Osteoblast (primary cell): ENCODE measurements at places on chromosomes 4 and X.

DNA sequence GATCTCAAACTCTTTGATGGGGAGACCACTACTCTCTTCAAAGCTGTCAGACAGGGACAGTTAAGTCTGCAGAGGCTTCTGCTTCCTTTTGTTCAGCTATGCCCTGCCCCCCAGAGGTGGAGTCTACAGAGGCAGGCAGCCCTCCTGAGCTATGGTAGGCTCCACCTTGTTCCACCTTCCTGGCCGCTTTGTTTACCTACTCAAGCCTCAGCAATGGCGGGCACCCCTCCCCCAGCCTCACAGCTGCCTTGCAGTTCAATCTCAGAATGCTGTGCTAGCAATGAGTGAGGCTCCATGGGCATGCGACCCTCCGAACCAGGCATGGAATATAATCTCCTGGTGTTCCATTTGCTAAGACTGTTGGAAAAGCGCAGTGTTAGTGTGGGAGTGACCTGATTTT lies 42.1 kb upstream of the UGT2B10 start:
- H3K36me3 ChIP-seq = no peaks in the 10 kb centered on the region
- DNase-seq = no peak
- no peak overlapping the region for H3K4me3 ChIP-seq
- no peaks in the 10 kb centered on the region for H3K4me1 ChIP-seq

- no peaks in the 10 kb centered on the region for H3K27me3 ChIP-seq
- DNase-seq = no peak
These were observed 139.4 kb downstream of the ZAR1 start for GRCh38 chr4:48629458-48629857.

- no peak overlapping the region for H3K27ac ChIP-seq
- no peaks in the 10 kb centered on the region for H3K4me1 ChIP-seq
- H3K36me3 ChIP-seq = no peaks in the 10 kb centered on the region
- DNase-seq = no peak
- no peak overlapping the region for H3K4me3 ChIP-seq
These were observed 66.4 kb downstream of the TMEM154 start for GRCh38 chr4:152613351-152613750.

- no peaks in the 10 kb centered on the region for H3K27me3 ChIP-seq
- no peak overlapping the region for H3K4me3 ChIP-seq
- H3K27ac ChIP-seq = no peak overlapping the region
- no peaks in the 10 kb centered on the region for H3K36me3 ChIP-seq
- H3K4me1 ChIP-seq = no peaks in the 10 kb centered on the region
These were observed 21.9 kb upstream of the P2RY8 start for GRCh38 chrX:1558761-1559468.

GRCh38 chr4:8594097-8595038 lies 1.8 kb downstream of the CPZ start:
- DNase-seq = peak; percentile 99
- no peaks in the 10 kb centered on the region for H3K36me3 ChIP-seq
- no peak overlapping the region for H3K27ac ChIP-seq
- peaks cover 34% of the 10 kb centered on the region for H3K27me3 ChIP-seq
- H3K4me3 ChIP-seq = peak overlapping the region; percentile 77

- no peak overlapping the region for H3K27ac ChIP-seq
- peaks cover 3% of the 10 kb centered on the region for H3K4me1 ChIP-seq
- no peaks in the 10 kb centered on the region for H3K36me3 ChIP-seq
- no peak overlapping the region for H3K4me3 ChIP-seq
- no peaks in the 10 kb centered on the region for H3K27me3 ChIP-seq
These were observed 8.5 kb upstream of the KLHL34 start for GRCh38 chrX:21666679-21667078.

DNA sequence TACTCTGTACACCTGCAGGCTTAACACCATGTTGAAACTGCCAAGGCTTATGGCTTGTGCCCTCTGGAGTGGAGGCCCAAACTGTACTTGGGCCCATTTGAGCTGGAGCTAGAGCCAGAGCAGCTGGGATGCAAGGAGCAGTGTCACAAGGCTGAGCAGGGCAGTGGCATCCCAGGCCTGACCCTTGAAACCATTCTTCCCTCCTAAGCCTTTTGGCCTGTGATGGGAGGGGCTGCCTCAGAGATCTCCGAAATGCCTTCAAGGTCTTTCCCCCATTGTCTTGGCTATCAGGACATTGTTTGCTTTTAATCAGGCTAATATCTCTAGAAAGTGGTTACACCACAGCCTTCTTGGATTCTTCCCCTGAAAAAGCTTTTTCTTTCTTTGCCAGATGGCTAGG lies 10.9 kb upstream of the PNMA5 start:
- H3K4me1 ChIP-seq = no peaks in the 10 kb centered on the region
- no peak overlapping the region for H3K27ac ChIP-seq

DNA sequence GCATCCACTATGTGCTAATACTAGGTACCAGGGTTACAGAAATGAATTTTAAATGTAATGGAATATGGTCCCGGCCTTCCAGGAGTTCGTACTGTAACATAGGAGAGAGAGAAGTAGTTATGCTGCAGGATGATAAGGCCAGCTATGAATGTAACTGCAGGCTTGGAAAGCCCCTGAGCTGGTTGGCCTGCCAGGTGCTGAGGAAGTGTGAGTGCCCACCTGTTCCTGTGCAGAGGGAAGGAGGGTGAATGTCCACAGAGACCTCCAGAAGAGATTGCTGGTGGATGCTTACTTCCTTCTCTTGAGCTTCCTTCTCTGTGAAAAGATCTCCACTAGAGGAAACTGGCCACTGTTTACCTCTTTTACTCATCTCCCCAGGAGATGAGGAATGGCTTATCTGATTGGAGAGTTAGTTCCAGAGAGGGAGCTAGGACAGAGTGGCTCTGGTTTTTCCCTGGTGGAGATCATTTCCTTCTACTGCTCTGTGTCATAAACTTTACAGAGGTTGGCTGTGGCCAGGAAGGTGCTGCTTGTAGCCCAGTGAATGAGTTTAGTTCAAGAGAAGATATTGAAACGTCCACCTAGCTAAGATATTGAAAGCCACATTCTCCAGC lies 114.0 kb upstream of the LNX1 start:
- H3K27me3 ChIP-seq = no peaks in the 10 kb centered on the region
- no peak overlapping the region for H3K4me3 ChIP-seq
- no peak overlapping the region for H3K27ac ChIP-seq
- no peak for DNase-seq
- peaks cover 32% of the 10 kb centered on the region for H3K4me1 ChIP-seq

GRCh38 chr4:84417997-84418709 lies 80.9 kb downstream of the NKX6-1 start:
- H3K4me3 ChIP-seq = no peak overlapping the region
- peak; percentile 35 for DNase-seq
- no peaks in the 10 kb centered on the region for H3K36me3 ChIP-seq
- no peaks in the 10 kb centered on the region for H3K4me1 ChIP-seq
- H3K27ac ChIP-seq = no peak overlapping the region

DNA sequence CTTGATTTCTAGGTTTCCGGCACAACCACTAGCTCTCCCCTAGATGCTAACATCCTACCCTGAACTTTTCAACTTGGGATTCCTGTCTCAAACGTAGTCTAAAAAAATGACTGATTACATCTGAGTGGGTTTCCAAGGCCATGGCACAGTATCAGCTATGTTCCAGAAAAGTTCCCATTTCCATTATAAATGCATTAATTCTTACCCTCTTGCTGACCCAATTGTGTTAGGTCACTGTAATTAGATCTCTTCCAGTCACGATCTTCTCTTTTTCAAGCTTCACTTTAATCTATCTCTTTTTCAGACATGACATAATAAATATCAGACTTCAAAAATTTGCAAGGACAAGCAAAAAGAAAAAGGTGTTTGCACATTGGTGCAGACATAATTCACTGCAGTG lies 50.6 kb upstream of the PDE5A start:
- H3K27me3 ChIP-seq = no peaks in the 10 kb centered on the region
- no peak overlapping the region for H3K4me3 ChIP-seq
- H3K36me3 ChIP-seq = no peaks in the 10 kb centered on the region
- peaks cover 28% of the 10 kb centered on the region for H3K4me1 ChIP-seq

DNA sequence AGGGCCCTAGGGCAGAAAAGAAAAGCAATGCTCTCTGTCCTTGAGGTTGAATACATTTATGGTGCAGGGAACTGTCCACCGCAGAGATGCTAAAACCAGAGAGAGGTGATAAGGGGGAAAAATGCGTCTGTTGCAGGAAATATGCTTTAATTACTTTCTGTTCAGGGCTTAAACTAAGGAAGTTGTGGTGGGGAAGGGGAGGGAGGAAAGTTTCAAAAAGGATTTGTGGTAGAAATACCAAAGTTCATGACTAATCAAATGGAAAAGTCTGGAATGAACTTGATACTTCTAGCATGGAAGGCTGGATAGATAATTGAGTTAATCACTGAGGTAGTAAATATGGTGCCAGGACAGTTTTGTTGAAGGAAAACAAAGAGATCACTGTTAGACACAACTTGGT lies 99.0 kb downstream of the ASB9 start:
- no peaks in the 10 kb centered on the region for H3K27me3 ChIP-seq
- H3K4me3 ChIP-seq = no peak overlapping the region
- H3K36me3 ChIP-seq = no peaks in the 10 kb centered on the region
- no peaks in the 10 kb centered on the region for H3K4me1 ChIP-seq
- DNase-seq = no peak
- H3K27ac ChIP-seq = no peak overlapping the region

DNA sequence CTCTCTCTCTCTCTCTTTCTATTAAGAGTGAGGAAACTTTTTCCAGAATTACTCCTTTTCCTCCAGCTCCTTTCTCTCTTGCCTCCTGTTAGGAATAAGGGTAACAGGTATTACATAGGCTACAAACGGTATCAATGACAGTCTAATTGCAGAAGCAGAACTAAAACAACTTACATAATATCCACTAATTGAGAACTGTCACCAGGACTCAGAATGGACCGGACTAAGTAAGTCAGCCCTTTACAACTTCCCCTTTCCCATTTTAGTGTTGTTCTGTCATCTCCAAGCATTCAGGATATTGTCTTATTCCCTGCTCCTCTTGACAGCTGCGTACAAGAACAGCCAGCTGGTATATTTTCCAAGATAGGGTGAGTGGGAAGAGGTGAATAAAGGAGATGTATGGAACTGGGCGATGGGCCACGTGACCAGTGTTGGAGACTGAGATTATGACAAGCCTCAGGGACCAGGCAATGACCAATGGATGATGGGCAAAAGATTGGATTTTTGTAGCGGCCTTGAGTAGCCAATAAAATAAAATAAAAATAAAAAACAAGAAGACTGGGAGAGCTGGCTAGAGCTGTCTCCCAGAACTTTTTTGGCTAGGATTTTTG lies 2.3 kb upstream of the FNIP2 start:
- no peaks in the 10 kb centered on the region for H3K36me3 ChIP-seq
- H3K4me1 ChIP-seq = peaks cover 16% of the 10 kb centered on the region
- no peak overlapping the region for H3K27ac ChIP-seq
- H3K4me3 ChIP-seq = no peak overlapping the region
- H3K27me3 ChIP-seq = no peaks in the 10 kb centered on the region

DNA sequence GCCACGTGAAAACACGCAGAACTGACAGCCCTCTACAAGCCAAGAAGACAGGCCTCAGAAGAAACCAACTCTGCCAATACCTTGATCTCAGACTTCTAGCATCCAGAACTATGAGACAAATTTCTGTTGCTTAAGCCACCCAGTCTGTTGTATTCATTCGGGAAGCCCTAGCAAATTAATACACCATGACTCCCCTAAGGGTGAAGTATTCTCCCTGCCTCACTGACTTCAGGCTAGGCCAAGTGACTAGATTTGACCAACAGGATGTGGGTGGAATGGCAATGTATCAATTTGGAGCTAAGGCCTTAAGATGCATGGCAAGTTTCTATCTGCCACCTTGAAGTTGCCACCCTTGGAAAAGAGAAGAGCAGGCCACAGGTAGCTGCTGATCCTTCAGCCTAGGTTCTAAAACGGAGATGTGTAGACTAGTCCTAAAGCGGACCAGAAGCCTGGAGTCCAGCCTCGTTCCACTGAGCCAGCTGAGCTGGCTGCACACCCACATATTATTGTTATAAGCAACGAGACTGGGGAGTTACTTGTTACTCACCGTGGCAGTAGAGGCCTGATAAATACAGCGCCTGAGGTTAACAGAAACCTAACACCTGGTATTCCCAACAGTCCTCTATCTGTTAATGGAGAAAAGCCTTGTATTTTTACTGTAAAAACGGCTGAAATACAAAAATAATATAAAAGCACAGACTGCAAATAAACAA lies 16.4 kb downstream of the SCARB2 start:
- H3K36me3 ChIP-seq = peaks cover 16% of the 10 kb centered on the region
- no peak overlapping the region for H3K4me3 ChIP-seq
- H3K27me3 ChIP-seq = no peaks in the 10 kb centered on the region

DNA sequence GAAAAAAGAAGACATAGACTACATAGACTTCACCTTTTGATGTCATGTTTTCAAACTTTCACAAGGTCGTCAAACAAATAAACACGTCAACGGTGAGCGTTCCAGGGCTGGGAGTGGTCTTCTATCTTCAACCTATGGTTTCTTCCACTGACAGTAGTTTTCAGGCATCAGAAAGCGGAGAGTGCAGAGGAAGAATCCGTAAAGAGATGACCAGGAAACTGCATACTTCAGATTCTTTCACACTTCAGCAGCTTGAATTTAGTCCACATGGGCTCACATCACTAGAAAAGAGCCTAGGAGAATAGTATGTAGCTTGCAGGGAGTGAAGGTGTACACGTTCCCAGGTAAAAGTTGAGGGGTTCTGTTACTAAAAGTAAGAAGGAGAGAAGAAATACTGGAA lies 58.5 kb downstream of the NPY1R start:
- H3K27me3 ChIP-seq = no peaks in the 10 kb centered on the region
- H3K4me1 ChIP-seq = no peaks in the 10 kb centered on the region
- H3K36me3 ChIP-seq = no peaks in the 10 kb centered on the region
- H3K4me3 ChIP-seq = no peak overlapping the region
- no peak overlapping the region for H3K27ac ChIP-seq

DNA sequence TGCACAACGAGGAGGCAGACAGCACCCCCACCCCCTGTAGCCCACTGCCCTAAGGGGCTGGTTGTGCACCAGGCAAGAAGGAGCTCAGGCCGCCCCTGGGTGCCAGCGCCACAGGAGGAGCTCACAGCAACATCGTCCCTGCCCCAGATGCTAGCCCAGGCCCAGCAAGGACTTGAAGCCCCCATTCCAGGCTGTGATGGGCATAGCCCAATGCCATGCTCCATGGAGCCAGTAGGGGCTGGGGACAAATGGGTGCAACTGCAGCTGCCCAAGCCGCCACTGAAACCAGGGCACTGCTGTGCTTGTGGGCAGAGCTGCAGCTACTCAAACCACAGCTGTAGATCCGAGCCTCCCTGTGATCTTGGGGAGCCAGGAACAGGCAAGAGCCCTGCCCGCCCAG lies 241.3 kb upstream of the GIMD1 start:
- no peak overlapping the region for H3K27ac ChIP-seq
- no peaks in the 10 kb centered on the region for H3K27me3 ChIP-seq
- H3K4me3 ChIP-seq = no peak overlapping the region
- no peaks in the 10 kb centered on the region for H3K36me3 ChIP-seq
- H3K4me1 ChIP-seq = no peaks in the 10 kb centered on the region

DNA sequence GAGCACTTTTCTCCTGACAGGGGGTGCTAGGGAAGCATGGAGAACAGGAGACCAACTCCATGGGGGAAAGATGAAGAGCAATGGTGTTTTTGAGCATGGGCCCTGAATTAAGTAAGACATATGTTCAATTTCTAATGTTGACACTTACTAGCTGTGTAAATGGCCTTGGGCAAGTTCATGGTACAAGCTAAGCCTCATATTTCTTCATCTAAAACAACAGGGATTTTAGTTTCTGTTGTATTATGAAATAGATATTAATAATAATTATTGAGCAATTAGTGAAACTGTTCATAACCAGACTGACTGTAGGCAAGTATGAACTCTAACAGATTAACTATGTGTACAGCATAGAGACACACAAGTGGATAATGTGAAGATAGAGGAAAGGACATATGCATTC lies 515.0 kb upstream of the FAT1 start:
- no peak overlapping the region for H3K27ac ChIP-seq
- H3K4me3 ChIP-seq = no peak overlapping the region
- no peak for DNase-seq
- H3K4me1 ChIP-seq = peaks cover 8% of the 10 kb centered on the region
- H3K27me3 ChIP-seq = no peaks in the 10 kb centered on the region
